ENCODE measurements at places on chromosomes 11 and 22.

DNA sequence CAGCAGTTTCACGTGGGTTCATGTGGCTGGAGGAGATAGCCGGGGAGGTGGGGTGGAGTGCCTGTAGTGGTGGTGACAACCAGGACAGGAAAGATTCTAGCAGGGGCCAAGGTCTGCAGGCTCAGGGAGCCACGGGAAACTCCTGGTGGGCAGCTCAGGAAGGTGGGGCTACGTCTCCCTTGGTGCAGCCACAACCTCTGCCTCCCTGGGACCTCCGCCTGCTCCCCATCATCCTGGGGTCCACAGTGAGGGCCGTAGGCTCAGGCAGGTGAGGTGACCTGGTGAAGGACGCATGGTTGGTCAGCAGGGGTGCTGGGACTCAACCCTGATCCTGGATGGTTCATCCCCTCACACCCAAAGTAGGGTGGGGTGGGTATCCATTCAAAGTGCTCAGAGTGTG is 524.1 kb downstream of the TBC1D22A start:
- DNase-seq, result no peak

DNA sequence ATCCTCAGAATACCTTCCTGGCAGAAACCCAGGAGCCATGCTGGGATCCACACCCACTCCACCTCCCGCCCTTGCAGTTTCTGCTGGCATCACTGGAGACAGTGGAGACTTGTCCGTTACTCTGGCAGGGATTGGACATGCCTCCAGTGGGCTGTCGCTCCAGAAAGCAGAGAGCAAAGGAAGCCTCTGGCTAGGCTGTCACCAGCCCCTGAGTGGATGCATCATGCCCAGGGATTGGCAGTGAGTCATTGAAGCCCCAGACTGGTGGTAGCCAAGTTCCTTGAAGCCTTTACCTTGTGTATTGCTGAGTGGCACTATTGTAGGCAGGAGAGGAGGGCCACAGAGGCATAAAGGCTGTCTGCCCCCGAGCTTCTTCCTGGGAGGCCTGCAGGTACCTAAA is 34.8 kb upstream of the E2F8 start:
- no peak for DNase-seq

DNA sequence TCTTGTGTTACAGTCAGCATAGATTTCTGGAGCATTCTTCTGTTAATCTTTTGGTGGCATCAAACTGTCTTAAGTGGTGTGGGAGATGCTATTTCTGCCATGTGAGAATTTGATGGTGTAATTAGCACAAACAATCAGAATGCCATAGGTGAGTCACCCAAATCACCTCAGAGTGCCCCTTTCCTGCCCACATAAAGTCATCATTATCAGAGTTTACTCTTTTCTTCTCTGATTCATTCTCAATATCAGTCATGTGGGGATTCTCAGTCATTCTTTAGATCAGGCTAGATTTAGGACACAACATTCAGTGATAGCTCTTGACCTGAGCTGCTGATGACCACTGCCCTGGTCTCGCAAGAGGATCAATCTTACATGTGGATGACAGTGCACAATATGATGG is 23.7 kb upstream of the MS4A6A start:
- DNase-seq, result no peak

- DNase-seq, result no peak
Observed at GRCh38 chr11:31366795-31367194, 2.7 kb downstream of the DCDC1 start.

DNA sequence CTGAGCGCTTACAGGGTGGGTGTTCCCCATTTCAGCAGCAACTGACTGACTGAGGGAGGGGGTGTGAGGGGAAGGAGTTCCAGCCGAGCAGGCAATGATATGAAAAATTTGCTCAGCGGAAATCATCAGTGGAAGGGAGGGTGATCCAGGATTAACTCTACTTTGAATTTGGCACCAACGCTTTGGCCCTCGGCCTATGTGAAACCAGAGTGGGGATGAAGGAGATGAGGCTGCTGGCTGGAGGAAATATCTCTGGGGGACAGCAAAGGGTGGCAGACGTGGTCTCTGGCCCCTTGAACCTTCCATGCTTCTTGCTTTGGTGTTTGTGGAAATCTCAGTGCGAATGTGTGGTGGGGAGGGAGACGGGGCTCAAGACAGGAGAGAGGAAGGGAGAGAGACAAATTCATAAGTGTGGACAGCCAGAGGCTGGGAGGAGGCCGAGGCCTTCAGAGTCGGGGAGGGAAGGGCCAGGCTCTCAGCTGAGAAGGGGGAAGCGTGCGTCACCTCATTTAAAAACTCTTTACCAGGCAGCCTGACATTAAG is 83.6 kb downstream of the FDX1 start:
- no peak for DNase-seq

DNA sequence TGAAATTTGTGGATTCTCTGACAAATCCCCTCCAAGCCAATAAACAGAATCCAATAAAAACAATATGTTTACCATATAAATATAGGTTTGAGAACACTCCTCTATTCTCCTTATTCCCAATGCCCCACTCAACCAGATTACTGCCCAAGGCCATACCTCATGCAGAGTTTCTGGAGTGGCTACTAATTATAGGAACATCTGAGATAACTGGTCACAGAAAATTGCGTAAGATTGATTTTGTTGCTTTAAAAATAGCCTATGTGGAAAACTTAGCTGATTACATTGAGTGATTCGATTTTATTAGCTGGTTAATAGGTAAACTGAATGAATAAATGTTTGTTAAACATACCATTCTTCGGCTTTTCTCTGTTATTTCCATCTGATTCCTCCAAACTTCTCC is 48.0 kb downstream of the ME3 start:
- DNase-seq, result no peak

DNA sequence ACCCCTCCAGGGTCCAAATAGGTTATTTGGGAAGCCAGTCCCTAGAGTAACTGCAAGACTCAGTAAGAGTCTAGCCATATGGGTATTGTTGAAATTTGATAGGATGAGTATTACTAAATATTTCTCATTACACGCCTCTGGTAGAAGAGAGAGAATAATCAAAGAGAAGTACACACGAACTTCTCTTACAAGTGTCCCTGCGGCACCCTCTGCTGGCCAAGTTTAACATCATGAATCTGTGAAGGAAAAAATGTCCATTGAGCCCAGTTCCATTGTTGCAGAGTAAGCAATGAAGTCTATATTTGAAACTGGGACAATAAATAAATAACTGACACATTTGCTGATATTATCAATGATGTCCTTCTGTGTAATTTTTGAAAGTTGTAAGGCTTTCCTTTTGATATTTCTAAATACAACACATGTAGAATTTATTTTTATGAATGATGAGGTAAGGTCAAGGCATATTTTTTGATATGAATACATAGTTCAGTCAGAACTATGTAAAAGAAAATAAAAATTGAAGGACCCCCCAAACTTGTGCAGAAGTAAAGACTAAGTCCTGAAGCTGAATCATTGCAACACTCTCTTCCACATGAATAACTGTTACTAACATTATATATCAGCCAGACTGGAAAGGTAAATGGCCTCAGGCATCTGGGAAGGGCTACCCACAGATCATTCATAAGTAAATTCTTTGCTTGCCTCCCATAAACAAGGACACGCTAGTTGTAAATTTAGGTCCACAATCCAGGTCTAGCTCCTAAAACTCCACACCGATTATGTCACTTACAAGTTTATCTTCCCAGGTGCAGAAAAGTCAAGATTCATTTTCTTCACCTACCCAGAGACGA is 10.0 kb downstream of the OR51L1 start:
- peak; percentile 66 for DNase-seq

GRCh38 chr11:103681855-103682254 is 354.6 kb upstream of the DDI1 start:
- DNase-seq, result no peak

DNA sequence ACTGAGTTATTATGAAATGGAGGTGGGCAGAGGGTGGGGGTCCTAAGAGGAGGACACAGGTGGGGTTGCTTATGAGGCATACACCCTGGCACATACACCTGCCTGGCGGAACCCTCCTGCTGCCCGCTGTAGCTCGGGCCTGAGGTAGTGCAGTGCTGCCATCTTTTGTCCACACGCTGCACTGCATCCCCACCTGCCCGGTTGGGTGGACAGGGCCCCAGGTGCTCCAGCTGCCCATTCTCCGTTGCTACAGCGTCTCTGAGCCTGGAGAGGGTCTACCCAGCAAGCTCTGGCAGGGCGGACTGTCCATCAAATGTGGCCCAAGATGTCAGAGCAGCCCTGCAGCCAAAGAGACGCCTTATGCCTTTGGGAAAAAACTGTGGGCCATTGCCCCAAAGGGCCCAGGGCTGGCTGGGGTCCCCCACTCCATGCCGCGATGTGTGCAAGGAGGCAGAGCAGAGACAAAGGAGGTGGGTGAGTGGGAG is 131.2 kb downstream of the BUD13 start:
- peak; percentile 13 for DNase-seq

DNA sequence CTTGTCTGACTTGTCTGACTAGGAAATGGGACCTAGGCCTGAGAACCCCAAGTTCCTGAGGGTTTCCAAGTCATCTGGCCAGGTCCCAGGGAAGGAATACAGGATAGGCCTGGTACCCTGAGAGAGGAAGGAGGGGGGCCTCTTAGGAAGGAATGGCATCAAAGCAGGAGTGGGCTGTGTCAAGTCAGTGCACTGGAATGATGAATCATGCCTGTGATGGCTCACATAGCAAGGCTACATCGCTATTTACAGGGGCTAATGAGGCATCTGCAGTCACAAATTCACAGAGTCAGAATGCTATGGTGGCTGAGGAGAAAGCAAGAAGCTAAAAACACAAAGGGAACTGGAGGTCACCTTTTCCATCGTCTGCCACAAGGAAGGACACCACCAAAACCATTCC is 247.3 kb downstream of the NXPE2 start:
- DNase-seq, result no peak

- DNase-seq, result peak; percentile 38
Observed at GRCh38 chr11:18012122-18012905, 533 bp downstream of the SERGEF start.

- peak; percentile 24 for DNase-seq
Observed at GRCh38 chr22:27370269-27370668, 431.3 kb downstream of the MN1 start.

DNA sequence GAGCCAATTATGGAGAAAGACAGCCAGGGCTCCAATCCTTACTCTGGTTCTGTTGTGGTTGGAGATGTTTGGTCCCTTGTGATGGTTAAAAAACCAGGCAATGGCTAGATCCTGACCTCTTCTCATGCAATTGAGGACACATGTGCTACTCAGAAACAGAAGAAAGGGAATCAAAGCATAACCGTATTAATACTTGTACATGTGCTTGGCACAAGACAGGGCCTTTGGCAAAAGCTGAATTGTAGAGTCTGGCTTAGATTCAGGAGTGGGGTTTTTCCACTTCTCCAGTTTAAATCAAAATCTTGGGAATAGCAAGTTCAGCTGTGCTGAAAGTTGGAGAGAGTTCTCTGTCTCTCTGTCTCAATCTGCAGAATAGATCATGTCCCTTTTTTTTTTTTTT is 80.1 kb upstream of the E2F8 start:
- no peak for DNase-seq

GRCh38 chr22:36744791-36745190 is 31.1 kb downstream of the IFT27 start:
- no peak for DNase-seq

DNA sequence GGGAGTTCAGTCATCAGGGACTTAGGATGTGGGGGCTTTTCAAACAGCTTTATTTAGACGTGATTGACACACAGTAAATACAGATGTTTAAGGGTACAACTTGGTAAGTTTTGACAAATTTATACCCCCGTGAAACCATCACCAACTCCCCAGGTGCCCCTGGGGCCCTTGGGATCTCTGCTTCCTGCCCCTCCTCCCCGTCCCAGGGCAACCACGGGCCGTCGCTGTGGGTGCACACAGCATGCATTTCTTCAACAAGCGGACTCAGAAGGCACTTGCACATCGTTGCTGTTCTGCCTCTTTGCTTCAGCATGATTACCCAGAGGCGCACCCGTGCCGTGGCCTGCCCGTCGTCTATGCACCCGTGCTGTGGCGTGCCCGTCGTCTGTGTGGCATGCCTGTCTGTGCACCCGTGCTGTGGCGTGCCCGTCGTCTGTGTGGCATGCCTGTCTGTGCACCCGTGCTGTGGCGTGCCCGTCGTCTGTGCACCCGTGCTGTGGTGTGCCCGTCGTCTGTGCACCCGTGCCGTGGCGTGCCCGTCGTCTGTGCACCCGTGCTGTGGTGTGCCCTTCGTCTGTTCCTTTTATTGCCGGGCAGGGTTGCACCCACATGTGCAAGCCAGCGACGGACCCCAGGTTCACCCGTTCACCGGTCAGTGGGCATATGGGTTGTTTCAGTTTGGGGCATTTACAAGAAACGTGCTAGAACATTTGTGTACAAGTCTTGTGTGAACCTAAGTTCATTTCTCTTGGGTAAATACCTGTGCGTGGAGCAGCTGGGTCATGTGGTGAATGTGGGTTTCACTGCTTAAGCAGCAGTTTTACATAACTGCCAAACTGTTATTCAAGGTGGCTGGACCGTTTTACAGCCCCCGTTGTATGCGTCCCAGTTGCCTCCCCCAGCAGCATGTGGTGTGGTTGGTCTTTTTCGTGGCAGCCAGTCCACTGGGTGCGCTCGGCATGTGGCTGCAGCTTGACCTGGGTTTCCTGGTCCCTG is 8.3 kb downstream of the CD81 start:
- no peak for DNase-seq

- DNase-seq, result no peak
Observed at GRCh38 chr11:119608201-119608600, 120.8 kb downstream of the NECTIN1 start.

DNA sequence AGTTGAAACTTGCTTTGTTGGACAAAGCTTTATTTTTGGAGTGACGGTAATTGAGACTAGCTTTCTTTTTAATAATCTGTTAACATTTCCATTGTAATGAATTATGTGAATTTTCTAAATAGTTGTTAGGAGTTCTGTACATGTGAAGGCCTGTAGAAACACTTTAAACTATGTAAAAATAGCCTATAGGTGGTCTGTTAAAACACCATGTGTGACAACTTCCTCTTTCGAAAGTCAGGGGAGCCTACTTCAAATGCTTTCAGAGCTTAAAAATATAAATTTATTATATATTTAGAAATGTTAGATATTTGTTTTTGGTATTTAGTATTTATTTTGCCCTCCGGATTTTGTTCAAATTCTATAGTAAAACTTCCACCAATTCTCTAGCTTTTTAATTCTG is 28.7 kb downstream of the DDIAS start:
- no peak for DNase-seq

- peak; percentile 79 for DNase-seq
Observed at GRCh38 chr22:37657590-37658132, 862 bp upstream of the PDXP start.

DNA sequence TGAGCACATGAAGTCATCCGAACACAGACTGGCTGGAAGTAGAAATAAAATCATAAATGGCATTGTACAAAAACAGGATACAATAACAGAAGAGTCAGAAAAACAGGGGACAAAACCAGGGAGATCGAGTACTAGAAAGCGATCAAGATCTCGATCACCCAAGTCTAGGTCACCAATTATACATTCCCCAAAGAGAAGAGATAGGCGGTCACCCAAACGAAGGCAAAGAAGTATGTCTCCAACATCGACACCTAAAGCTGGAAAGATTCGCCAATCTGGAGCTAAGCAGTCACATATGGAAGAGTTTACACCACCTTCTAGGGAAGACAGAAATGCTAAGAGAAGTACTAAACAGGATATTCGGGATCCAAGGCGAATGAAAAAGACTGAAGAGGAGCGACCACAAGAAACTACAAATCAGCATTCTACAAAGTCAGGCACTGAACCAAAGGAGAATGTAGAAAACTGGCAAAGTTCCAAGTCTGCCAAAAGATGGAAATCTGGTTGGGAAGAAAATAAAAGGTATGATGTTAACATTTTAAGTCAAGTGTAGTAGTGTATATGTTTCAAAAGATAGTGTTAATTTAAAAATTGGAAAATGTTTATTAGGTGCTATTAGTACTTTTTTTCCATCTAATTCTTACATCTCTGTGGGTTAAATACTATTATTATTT is 9.4 kb downstream of the PCF11 start:
- no peak for DNase-seq
